ENCODE measurements at places on chromosomes 3 and 15.

DNA sequence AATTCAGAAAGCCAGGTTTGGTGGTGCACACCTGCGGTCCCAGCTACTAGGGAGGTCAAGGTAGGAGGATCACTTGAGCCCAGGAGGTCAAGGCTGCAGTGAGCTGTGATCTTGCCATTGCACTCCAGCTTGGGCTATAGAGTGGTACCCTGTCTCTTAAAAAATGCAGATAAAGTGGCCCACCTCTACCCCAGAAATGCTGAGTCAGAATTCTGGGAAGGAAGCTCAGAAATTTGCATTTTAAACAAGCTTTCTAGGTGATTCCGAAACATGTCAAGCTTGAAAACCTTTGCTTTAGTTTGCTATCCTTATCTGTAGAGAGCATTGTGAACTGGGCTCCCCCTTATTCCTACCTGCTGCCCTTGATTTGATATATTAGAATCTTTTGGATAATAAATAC is 7.7 kb downstream of the MED12L start:
- DNase-seq, result no peak

DNA sequence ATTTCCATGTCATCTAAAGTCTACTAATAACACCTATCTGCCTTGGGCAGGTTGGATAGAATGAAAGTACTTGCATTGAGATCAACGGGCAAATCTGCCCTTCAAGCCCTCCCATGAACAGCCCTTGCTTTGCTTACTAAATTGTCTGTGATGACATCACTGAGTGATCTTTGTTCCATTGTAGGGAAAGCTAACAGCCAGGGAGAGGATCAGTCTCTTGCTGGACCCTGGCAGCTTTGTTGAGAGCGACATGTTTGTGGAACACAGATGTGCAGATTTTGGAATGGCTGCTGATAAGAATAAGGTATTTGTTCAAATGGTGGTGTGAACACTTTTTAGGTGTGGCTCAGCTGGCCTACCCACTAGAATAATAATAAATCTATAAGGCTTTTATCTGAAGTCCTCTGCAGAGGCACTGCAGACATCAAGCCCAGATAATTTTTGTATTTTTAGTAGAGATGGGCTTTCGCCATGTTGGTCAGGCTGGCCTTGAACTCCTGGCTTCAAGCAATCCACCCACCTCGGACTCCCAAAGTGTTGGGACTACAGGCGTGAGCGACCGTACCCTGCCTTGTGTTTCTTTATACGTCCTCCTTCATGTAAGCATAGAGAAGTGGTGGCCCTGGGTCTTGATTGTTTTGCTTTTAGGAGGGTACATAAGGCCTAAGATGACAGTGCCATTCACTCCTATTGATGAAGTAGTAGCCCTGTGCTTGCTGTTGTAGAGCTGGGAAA is 5.7 kb downstream of the PCCB start:
- DNase-seq, result no peak

DNA sequence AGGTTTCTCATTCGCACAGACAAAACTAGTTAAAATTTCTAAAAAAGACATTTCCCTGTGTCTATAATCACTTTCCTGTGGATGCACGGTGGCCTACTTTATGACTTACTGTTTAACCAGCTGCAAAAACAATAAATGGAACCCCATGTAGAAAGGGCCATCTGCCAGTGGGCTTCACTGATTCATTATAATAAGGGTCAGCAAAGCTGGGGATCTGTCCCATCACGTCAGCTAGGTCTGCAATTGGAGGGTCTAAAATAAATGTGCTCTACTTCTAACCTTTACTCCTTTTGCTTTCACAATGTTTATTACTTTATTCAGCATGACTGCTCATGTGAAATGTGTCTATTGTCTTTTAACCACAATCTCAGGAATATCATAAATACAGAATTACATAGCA is 43.1 kb upstream of the NMD3 start:
- no peak for DNase-seq

DNA sequence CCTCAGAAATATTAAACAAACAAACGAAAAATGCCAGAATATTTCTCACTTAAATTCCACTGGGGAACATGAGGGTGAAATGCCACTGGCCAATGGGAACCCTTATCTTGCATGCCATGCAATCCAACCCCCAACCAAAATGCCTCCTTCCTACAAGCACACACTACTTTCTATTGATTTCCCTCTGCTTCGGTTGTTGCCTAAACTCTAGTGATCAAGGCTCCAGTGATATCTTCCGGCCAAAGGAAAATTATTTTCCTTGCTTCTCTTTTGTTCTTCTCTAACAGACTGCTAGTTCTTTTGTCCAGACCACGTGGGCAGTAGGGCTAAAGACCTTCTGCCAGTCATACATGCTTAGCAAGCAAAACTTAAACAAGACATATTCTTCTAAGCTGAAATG is 115.7 kb downstream of the TMCC1 start:
- no peak for DNase-seq

GRCh38 chr3:6132684-6133432 is 728.1 kb upstream of the GRM7 start:
- no peak for DNase-seq

DNA sequence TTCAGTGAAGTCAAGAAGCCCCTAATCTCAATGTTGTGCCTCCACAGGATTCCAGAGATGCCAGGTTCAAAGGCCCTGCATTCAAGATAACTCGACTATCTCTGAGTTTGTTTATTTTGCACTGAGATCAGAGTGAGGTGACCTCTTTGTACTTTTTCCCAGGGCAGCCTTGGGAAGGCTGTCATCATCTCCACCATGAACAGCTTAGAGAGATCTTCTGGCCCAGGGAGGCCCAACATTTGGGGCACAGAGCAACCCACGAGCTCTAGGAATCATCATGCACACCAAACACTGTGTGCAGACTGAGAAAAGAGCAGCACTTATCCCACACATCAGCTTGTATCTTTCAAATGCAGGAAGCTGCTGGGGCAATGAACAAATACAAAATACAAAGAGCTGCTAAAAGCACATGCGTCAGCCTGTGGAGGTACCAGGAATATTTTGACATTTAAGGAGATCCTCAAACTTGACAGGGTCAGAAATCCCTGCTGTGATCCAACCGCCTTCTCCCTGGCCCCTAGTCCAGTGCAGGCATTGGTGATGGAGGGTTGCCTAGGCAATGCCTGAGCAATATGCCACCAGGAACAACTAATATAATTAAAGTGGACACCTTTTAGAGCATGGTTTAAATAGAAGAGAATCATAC is 33.6 kb downstream of the TRIM42 start:
- no peak for DNase-seq

GRCh38 chr3:46102780-46103130 is 75.5 kb upstream of the XCR1 start:
- DNase-seq, result no peak

- peak; percentile 23 for DNase-seq
Measured at GRCh38 chr15:49145651-49146609, 9.5 kb downstream of the COPS2 start.

DNA sequence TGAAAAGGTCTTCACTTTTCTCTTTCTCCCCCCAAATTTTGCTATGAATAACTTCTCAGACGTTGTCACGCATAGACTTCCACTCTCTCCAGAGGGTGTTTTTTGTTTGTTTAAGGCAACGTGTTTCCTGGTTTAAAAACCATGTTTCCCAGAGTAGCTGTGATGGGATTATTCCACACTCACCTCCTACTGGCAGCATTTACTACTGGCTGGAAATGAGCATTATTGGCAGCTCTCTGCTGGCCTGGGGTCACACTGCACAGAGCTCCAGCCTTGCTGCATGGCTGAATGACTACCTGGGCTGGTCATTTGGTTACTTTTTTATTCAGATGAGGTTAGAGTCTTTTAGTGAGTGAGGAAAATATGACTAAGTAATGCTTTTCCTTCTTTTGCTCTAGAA is 65.2 kb downstream of the RARB start:
- DNase-seq, result no peak

DNA sequence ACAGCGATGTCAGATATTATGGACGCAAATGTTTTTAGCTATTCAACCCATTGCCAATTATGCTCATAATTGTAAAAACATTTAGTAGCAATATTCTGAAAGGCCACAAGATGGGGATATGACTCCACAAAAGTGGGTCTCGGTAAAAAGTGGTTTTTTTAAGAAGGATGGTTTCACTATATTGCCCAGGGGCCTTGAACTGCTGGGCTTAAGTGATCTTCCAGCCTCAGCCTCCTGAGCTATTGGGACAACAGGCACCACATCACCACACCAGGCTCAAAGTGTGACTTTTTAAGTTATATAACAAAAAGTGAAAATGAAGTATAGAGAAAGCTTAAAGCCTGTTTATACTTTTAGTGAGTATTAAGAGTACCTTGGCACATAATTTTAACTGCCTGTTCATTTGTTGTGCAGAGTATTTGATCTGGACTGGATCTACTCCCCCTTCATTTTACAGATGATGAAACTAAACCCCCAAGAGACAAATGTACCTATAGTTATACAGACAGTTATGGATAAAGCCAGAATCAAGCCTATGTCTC is 9.4 kb downstream of the NAA50 start:
- no peak for DNase-seq

DNA sequence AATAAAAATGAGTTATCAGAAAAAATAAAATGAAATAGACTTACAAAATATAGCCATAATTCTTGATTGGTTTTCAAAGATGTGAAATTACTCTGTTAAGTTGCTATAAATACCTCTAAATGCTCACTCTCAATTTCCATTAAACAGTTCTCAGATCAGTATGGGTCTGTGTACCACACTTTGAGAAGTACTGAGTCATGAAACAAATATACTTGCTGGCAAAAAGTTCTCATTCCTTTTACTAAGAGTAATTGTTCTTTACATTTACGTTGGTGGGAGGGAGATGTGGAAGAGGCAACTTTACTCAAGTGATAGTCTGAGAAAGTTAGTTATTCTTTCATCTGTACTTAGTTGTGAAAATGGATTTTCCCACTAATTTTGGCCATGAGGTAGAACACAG is 96.3 kb downstream of the ZNF385D start:
- no peak for DNase-seq

- DNase-seq, result no peak
Measured at GRCh38 chr15:69068157-69068556, 53.7 kb downstream of the NOX5 start.

DNA sequence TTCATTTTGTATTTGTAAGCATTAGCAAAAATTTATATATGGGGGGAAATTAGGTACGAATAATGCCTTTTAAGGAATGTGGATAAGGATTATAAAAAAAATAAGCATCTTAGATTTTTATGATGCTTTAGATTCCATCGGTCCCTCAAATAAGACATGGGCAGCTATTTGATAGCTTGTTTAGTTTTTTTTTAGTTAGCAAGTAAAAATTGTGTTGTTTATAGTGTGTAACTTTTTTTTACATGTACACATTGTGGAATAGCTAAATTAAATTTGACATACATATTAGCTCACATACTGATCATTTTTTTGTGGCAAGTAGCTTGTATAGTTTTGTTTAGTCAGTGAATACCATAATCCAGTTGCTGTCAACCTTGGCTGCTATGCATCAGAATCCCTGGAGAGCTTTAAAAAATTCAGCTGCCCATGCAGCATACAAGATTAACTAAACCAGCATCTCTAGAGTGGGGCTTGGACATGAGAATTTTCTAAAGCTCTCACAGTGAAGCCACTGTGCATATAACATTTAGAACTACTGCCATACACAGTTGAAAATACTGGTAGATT is 53.9 kb downstream of the TMOD3 start:
- DNase-seq, result no peak

- DNase-seq, result no peak
Measured at GRCh38 chr3:11826628-11827265, 19.9 kb downstream of the TAMM41 start.

GRCh38 chr3:150090006-150090405 is 119.3 kb upstream of the PFN2 start:
- DNase-seq, result no peak

DNA sequence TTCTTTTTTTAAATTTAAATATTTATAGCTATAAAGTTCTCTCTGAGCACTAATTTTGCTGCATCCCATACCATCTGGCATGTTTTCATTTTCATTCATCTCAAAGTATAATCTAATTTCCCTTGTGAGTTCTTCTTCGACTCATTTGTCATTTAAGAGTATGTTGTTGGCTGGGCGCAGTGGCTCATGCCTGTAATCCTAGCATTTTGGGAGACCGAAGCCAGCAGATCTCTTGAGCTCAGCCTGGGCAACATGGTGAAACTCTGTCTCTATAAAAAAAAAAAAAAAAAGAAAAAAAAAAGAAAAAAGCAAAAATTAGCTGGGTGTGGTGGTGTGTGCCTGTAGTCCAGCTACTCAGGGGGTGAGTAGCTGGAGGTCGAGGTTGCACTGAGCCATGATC is 34.8 kb downstream of the MAP1A start:
- no peak for DNase-seq

GRCh38 chr15:68498076-68498475 is 66.1 kb upstream of the ITGA11 start:
- no peak for DNase-seq

DNA sequence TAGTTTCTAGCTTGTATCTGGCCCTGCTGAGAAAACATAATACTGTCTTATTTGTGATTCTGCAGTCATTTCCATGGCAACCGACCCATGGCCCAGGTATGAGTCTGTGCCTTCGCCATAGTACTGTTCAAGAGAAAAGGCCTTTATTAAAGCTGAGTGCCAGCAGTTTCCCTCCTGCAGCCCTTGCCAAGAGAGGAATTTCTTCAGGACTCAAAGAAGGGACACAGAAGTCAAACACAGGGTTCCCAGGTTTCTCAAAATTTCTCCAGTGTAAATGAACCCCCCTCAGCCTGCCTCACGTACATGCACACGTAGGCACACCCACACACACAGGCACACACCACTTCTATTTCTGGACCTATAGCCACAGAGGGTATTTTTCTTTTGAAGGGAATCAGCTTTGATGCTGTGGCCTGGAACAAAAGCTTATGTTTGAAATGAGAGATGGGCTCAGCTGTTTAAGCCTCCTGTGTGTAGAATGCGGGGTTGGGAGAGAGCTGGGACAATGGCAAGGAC is 269.2 kb downstream of the PDCD6IP start:
- DNase-seq, result no peak

DNA sequence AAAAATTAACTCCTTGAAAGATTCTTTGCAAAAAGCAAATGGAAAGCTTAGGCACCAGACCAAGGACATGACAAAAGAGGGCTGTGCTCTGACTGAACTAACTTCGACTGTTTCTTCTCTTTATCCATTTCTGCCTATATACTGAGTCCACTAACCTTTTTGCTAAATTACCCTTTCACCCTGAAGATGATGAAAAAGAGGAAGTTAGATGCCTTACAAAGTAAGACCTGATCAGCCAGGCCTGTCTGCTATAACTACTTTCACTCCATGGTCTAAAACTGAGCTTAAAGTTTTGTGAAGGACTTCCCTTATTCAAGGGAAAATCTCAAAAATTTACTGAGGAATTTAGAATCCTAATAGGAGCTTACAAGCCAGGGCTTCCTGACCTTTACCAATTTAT is 6.2 kb upstream of the IGSF10 start:
- DNase-seq, result no peak

- DNase-seq, result no peak
Measured at GRCh38 chr3:124149771-124150170, 157.8 kb upstream of the ROPN1 start.

- no peak for DNase-seq
Measured at GRCh38 chr3:105387122-105387751, 20.5 kb downstream of the ALCAM start.

DNA sequence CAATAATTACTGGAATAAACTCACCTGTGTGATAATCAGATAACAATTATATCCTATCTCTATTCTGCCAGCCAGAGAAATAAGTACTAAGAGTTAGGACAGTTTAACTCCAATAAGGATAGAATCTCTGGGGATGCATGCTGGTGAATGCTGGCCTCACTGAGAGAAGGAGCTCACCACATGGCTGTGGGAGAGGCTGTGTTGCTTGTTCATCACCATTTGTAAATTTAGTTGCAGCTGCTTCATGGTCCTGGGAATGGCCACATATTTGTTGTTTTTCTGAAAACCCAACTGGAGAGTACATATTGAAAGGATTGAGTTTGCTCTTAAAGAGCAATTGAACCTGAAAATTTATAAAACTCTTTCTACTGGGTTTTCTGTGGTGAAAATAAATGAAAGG is 207.3 kb downstream of the NECTIN3 start:
- DNase-seq, result no peak

Data from activated CD4-positive, alpha-beta T cell treated with anti-CD3 and anti-CD28 coated beads for 48 hours (primary cell).